Sciatic nerve (tissue), 2 donors: ENCODE measurements at places on chromosomes 16 and 17. TPM values are rescaled to one million over a fixed set of nuclear protein-coding genes. Genes with fewer than 3 reads are reported as not detected.

GRCh38 chr16:84514874-84515835 lies 10.7 kb upstream of the MEAK7 start:
- no peak for DNase-seq

DNA sequence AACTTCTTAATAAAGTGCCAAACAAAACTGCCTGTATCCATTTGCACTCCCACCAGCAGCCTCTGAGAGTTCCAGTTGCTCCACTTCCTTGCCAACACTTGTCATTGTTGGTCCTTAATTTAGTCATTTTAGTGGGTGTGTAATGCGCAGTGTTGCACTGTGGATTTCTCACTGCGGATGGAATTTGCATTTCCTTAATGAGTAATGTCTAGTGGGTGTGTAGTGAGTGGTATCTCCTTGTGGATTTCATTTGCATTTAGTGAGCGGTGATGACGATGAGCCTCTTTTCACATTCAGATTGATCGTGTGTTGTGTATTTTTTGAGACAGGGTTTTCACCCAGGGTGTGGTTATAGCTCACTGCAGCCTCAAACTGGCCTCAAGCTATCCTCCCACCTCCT lies 4.1 kb upstream of the MSLN start:
- DNase-seq = no peak

GRCh38 chr16:69286941-69287713 lies 24.0 kb upstream of the VPS4A start:
- peak; percentile 69 for DNase-seq

The NLE1 gene
- 13.5 TPM for total RNA-seq

DNA sequence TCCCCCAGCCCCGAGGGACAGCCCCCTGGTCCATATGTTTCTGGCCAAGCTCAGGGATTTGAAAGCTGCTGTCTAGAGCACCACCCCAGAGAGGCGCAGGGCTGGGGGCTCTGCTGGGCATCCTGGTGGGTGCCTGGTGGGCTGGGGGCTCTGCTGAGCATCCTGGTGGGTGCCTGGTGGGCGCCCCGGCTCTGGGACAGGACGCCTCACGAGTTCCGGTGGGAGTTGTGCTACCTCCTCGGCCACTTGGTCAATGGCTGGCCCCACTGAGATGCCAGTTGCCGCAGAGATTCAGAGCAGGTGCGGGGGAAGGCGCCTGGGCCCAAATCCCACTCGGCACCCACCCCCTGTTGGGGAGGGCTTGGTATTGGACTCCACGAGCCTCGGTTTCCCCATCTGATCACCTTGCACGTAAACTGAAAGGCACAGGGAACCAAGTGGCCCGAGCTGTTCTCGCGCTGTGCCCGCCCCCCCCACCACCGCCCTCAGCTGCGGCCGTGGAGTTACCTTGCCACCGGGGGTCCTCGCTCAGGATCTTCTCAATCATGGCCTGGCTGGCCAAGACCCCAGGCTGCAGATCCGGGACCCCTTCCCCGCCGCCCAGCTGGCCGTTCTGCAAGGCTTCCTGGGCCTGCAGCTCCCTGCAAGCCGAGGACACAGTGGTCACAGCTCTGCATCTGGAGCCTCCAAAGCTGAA lies 13.3 kb downstream of the UNKL start:
- no peak for DNase-seq

The CLEC18A gene
- total RNA-seq = 1.2 TPM

GRCh38 chr16:69859105-69859989 lies 91.8 kb upstream of the CLEC18A start:
- DNase-seq = no peak
